Thoracic aorta endothelial cell (primary cell): ENCODE measurements at places on chromosomes 2 and 18. TPM values are rescaled to one million over a fixed set of nuclear protein-coding genes. Genes with fewer than 3 reads are reported as not detected.

Gene CHRND
- not detected in 2 replicates for total RNA-seq

Gene DGUOK
- total RNA-seq = 38.6 and 38.8 TPM in 2 replicates

Gene LYPD6
- 2.9 and 5.4 TPM in 2 replicates for total RNA-seq

Gene GPD2
- 123 TPM in 2 replicates for total RNA-seq

Gene SOX11
- total RNA-seq = not detected in 2 replicates

Gene C2orf72
- under 0.01 TPM in 1 of 2 replicates, not detected in the other for total RNA-seq

Gene LIMS4
- total RNA-seq = 11.6 and 19.2 TPM in 2 replicates

Gene GAL3ST2
- total RNA-seq = not detected in 2 replicates

Gene CNDP1
- not detected in 2 replicates for total RNA-seq

Gene PRSS56
- total RNA-seq = not detected in 2 replicates

Gene COX5B
- total RNA-seq = 158 and 192 TPM in 2 replicates

Gene PCARE
- total RNA-seq = not detected in 2 replicates

Gene CTLA4
- total RNA-seq = not detected in 2 replicates

Gene CAVIN2
- 163 and 168 TPM in 2 replicates for total RNA-seq

Gene IL36RN
- total RNA-seq = not detected in 2 replicates

Gene REG3G
- total RNA-seq = not detected in 2 replicates

Gene PIEZO2
- 0.29 and 31.0 TPM in 2 replicates for total RNA-seq

Gene ANKRD29
- total RNA-seq = 0.27 and 2.2 TPM in 2 replicates

Gene CHST9
- not detected in 2 replicates for total RNA-seq
